ENCODE measurements at places on chromosomes 1 and 21.

DNA sequence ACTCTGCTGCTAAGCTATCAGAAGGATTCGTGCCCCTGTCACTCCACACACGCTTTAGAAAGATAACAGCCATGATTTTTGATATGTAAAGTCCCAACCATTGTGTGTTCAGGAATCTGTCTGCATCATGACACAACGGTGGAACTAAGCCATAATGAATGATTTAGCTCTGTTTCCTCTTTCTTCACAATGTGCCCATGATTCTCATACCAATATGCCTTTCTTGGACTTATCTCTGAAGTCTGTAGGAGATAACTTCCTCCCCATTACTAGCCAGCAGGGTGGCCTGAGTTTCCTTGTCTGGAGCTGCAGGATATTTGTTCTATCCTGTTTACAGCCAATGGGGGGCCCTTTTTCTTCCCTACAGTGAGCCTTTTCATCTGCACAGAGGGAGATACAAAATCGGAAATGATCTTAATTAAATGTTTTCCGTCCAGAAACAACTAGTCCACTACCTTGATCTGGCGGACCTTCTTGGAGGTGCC is 511.7 kb downstream of the USP25 start:
- no peak for DNase-seq

DNA sequence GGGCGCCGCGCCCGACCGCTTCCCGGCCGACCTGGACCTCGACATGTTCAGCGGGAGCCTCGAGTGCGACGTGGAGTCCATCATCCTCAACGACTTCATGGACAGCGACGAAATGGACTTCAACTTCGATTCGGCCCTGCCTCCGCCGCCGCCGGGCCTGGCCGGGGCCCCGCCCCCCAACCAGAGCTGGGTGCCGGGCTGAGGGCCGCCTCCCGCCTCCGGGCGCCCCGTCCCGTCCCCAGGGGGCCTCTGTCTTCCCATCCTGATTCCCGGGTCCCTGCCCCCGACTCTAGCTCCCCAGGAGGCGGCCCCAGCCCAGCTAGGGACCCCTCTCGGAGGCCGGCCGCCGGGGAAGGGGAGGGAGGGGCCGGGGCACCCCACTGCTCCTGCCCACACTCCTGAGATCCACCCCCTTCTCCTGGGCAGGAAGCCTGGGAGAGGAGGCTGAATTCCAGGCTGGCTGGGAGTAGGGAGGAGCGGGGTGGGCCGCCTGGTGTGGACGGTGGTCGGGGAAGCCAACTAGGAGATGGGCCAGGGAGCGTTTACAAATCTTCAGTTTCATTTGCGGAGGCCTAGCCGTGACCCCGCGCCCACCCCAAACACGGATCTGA is 21.4 kb downstream of the FOXO6 start:
- peak; percentile 51 for DNase-seq

- DNase-seq = no peak
Observed at GRCh38 chr1:51274676-51275075, 38.6 kb downstream of the RNF11 start.

DNA sequence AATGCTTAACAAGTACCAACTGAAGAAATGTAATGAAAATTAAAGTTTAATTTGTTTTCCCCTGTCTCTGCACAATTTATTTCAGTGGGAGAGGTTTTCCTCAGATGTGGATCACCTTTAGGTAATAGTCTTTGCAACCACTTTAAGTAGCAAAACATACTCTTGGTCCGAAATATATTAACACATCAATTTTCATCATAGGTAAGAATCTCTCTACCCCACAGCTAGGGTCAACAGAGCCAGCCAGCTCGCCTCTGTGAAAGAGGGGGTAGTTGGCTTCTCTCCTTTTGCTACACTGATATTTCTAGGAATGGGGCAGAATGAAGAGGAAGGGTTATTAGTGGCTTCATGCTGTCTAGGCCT is 24.8 kb upstream of the MCL1 start:
- no peak for DNase-seq

DNA sequence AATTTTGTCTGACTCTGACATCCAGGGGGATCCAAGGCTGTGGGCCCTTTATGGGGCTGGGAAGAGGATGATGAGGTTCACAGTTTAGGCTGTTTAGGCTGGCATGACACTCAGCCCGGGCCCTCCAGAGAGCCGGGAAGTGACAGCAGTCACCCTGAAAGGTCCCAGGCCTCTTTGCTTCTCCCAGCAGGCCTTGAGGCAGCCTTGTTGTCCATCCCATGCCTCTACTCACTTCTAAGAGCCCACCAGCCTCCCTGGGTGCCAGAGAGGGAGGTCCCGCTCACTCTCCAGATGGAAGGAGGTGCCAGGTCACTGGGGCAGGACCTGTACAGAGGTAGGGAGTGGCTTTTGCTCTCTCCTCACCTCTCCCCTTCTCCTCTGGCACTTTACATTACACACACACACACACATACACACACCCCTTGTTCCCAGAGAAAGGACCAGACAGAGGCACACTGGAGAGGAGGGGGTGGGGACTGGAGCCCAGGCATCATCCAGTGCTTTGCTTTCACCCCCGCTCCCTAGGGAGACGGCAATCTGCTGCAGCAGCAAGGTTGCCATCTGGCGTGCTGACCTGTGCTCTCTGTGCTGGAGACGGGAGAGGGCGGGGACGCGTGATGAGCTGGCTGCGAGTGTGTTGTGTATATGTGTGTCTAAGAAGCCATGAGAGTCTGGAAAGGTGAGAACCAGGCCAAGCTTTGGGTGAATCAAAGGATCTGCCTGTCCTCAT is 4.6 kb downstream of the KLHDC8A start:
- no peak for DNase-seq

DNA sequence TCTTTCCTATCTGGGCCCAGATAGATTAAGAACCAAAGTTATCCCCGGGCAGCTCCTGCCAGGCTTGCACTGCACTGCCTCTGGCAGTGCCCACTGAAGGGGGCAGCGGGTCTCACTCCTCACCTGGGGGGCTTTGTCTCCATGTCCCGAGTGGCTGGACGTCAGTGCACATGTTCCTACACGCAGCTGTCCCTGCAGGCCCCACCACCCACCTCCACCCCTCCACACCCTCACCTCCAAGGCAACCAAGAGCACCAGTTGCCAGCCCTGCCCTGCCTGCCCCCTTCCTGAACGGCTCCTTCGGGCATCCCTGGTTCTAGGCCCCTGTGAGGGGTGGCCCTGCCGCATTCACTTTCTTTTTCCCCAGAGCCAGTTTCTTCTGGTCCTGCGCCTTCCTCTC is 147.2 kb downstream of the PEX14 start:
- DNase-seq = no peak

- DNase-seq = no peak
Observed at GRCh38 chr1:205666372-205667166, 13.7 kb downstream of the SLC45A3 start.

Data from adipocyte (in vitro differentiated cells).